Adipocyte (in vitro differentiated cells): ENCODE measurements at places on chromosomes 7 and 10.

DNA sequence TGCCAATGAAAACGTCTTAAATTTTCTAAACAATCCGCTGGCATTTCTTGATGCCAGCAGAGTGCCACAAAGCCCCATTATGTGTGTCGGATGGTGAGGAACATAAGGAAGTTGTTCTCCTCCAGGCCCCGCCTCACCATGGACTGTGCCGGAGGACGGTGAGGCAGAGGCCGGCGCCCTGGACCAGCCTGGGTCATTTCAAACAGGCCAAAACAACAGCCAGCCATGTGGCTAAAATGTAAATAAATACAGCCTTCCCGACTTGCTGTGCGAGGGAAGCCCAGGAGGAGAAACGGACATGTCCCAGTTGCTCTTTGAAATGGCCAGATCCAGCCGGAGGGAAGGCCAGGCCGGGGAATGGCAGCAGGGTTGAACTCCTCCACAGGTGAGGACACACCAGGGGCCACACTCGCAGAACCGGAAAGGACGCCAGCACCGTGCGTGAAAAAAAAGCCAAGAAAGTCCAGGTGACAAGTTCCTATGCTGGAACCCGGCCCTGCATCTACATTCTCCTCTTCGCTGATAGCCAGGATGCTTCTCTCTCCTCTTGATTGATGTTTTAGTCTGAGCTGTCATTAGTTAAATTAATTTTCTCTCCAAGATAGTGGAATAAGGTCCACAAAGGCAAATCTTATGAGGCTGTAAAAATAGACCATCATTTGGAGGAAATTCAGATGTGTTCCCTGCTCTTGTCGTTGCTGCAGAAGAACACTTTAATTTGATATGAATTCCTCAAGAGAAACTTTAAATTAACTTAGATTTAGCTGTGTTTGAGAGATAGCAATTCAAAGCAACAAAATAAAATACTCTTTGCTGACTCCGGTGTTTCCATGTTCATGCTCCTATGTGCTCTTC is 64.6 kb downstream of the EBF3 start:
- no peak for DNase-seq

DNA sequence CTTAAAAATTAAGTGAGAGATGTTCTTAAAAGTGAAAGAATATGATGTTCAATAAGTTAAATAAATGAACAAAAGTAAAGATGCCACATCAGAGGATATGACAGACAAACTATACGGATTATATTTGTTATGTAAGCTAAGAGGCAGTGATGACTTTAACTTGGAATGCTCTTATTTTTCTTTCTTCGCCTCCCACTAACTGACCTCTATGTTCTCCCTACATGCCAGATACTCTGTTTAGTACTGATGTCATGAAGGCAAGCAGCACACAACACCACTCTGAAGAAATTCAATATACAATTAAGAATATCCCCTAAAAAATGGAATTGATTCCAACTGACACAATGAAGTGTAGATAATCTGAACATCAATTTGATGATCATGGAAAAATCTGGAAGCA is 223.4 kb downstream of the DOCK4 start:
- DNase-seq: peak; percentile 41

DNA sequence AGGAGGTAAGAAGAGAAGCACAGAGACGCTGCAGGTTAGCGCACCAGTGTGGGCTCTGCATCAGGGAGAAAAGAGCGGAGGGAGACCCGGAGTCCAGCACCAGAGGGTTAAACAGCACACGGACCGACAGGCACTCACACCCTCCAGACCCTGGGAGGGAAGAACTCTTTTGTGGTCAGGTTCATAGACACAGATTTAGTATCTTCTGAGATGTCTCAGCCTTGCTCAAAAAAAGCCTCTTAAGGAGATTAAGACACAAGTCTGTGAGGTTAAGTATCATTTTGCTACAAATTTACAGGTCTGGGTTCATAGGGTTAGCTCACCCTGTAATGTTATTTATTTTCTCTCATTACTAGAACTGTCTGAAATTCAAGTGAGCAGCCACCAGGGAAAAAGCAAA is 16.8 kb upstream of the NDST2 start:
- no peak for DNase-seq

GRCh38 chr7:111960984-111961383 is 245.2 kb downstream of the DOCK4 start:
- no peak for DNase-seq

DNA sequence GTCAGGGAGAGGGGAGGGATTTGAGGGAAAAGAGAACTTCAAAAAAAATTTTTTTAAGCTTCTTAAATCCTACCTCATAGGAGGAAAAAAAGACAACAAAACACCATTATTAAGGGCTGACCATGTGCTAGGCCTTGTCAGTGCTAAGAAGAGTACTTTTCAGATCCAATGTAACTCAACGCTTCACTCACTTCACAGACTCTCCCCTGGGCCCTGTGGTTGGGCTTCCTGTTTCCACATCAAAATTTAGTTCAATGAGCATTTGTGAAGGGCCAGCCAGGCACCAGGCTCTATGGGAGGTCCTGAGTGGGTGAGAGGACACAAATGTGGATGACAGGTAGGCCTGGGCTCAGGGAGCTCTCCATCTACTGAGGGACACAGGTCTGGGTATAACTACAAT is 249.8 kb downstream of the PTEN start:
- DNase-seq: no peak
